ENCODE measurements at places on chromosomes 6 and 20.

- no peak for DNase-seq
Measured at GRCh38 chr6:163516908-163517307, 102.4 kb downstream of the QKI start.

- DNase-seq: no peak
Measured at GRCh38 chr6:22471746-22472145, 97.6 kb upstream of the HDGFL1 start.

GRCh38 chr6:53326372-53327016 is 22.3 kb downstream of the ELOVL5 start:
- DNase-seq: no peak

DNA sequence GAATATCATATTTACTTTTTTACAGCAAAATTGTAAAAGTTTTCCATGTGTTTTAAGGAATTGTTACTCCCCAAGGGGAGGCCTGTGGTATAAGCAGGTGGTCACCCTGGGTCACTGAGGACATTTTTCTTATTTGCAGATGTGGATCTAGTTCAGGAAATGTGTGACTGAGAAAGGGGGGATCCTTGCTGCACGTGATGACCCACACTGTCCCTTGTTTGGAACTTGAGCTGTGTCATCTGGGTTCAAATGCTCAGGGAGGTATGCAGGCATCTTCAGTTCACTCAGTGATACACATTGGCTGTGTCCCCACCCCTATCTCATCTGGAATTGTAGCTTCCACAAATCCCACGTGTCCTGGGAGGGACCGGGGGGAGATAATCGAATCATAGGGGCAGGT is 431.9 kb upstream of the CDH4 start:
- DNase-seq: no peak

- DNase-seq: no peak
Measured at GRCh38 chr6:27544612-27545260, 71.8 kb upstream of the ZNF184 start.
